ENCODE measurements at places on chromosomes 4 and X. TPM values are rescaled to one million over a fixed set of nuclear protein-coding genes. Genes with fewer than 3 reads are reported as not detected.

Gene SPANXC
- not detected for polyA plus RNA-seq

DNA sequence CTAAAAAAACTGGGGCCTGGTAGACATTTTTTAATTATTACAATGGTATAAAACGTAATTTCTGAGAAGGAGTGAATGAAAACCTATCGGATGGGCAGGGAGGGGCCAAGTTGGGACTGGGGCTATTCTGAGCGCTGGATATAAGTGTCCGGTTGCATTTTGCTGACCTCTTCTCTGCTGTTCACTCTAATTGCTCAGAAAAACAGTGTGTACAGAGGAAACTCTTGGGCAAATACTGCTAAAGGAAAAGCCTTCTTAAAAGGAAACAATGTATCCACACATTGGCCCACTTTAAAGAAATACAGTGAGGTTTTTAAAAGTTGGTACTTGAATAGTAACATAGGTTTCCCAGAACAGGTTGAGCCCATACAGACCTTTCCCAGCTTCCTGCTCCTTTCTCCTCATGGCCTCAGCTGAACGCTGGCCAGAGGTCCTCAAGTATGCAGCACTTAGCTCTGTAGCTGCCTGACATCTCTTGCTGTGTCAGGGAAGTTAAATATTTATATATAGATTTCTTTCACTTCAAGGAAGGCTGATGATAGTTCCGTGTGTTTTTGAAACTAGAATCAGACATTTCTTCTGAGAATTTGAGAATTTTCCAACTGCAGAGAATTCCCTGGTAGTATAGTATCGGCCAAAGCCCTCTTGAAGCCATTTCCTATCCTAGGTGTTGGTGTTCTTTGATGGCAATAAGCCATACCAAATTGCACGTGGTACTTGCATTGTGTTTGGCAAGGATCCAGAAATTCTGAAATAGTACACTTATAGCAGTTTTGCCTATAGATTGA is 97.1 kb upstream of the SLC4A4 start:
- DNase-seq = peak; percentile 58

Gene RPA4
- polyA plus RNA-seq = not detected

Gene NIPAL1
- 2.2 TPM for polyA plus RNA-seq

GRCh38 chrX:130171446-130172126 is at the start of gene RAB33A:
Gene RAB33A (plus strand): TSS chrX:130171962. CDS start chrX:130172063, 101 bp downstream.
- DNase-seq = no peak

- no peak for DNase-seq
Observed at GRCh38 chr4:174037049-174037448, 246.4 kb downstream of the FBXO8 start.

DNA sequence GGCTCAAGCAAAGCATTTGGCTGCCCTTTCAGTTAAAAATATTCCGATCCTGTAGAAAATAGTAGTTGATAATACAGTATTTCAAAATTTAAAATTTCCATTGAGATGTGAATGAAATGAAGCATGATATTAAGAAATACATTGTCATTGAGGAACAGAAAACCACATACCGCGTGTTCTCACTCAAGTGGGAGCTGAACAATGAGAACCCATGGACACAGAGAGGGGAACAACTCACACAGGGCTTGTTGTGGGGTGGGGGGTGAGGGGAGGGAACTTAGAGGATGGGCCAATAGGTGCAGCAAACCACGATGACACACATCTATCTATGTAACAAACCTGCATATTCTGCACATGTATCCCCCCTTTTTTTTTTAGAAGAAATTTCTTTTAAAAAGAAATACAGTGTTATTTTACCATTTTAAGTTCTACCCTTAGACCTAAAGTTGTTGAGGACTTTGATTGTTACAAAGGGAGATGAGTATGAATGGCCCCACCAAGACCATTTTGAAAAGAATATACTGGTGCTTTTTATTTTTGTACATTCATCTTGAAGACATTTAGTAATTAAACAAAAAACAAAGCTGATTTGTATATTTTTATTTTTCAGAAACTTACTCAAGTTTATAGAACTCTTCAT is 52.0 kb upstream of the IL13RA1 start:
- DNase-seq = no peak

- DNase-seq = peak; percentile 27
Observed at GRCh38 chr4:37780444-37781130, 45.9 kb upstream of the PGM2 start.

DNA sequence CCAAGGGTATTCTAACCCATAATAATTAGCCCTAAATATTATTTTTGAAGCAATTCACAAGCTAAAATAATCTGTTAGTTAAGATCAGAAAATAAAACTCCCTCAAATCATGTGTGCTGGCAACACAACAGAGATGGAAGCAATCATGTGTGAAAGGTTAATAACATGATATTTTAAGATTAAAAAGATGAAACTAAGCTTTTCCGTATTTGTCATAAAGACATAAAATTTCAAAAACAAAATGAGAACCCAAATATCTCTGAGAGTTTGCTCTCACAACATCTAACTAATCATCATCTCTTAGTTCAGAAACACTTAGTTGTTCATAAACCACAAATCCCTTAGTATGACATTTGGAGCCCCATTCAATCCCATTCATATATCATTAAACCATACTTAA is 749.1 kb downstream of the CCSER1 start:
- no peak for DNase-seq

- no peak for DNase-seq
Observed at GRCh38 chr4:7968262-7968896, 28.7 kb upstream of the AFAP1 start.

DNA sequence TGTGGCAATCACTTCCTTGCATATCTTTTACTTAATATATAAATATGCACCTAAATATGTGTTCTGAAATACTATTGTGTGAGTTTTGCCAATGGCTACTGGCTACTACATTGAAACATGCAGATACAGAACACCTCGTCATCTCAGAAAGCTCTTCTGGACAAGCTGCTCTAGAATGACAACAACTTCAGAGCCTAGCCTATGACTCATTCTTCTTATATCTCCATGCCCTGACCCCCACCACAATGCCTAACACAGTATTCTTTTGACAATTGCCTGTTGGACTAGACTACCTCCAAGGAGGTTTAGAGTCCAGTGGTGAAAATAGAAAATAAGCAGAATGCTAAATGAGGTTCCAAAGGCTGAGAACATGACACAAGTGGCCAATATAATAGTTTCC is 17.6 kb upstream of the DMP1 start:
- DNase-seq = no peak

- no peak for DNase-seq
Observed at GRCh38 chr4:174332741-174333493, 49.2 kb downstream of the CEP44 start.

DNA sequence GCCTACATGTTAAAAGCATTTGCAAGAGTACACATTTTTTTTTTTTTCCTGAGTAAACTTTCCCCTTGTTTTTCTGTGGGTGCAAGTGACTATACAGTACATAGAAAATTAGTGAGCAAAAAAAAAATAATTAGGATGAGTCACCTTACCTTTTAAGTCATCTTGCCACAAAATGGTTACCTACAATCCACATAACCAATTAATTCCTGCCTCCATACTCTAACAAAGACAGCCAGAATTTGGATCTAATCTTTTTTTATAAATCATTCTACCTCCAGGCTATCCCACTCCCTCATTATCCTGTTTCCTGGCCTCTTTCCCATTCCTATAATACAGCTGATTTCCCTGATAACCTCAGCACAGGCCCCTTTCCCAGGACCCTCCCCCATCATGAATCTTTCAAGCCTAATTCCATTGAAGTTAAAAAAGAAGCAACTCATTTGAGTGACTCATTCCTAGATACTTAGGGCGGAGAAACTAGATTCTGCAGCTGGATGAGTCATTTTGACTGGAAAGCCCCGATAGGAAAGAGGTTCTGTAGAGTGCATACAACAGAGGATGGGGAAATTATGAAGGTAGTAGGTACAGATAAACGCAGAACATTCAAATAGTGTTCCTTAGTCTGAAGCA is 128.2 kb downstream of the C4orf51 start:
- peak; percentile 5 for DNase-seq

GRCh38 chrX:23935106-23935505 is 27.3 kb downstream of the CXorf58 start:
- DNase-seq = no peak

Gene FMR1
- polyA plus RNA-seq = 21.7 TPM

Gene KLHL13
- 4.2 TPM for polyA plus RNA-seq

Gene MAGEA1
- not detected for polyA plus RNA-seq

- DNase-seq = no peak
Observed at GRCh38 chr4:184674011-184674410, 24.5 kb downstream of the PRIMPOL start.

Gene GAGE1
- polyA plus RNA-seq = not detected
